Stimulated activated CD8-positive, alpha-beta memory T cell treated with anti-CD3 and anti-CD28 coated beads, Interleukin-15, amount 100 ng/mL, for 4 hours (primary cell): ENCODE measurements at places on chromosomes 3 and 15.

GRCh38 chr15:90598031-90598577 is 68.4 kb downstream of the CRTC3 start:
- no peak for DNase-seq

- no peak for DNase-seq
These were observed 181.8 kb downstream of the TBC1D2B start for GRCh38 chr15:77895742-77896141.

DNA sequence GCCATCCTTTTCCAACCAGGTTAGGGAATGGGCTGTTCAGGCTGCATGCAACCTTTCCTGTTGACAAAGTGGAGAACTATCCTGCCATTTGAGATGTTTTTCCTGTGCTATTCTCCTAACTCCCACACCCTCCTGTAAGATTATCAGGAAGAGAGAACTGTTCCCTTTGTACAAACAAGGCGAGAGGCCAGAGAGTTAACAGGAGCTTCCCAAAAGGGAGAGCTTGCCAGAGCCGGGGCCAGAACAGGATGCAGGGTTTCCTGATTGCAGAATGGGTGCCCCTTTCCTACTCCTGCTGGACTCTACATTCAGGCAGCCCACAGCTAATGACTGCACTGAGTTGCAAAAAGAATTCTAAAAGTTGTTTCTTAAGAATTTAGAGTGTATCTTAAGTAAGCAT is 17.1 kb downstream of the PML start:
- DNase-seq, result no peak

DNA sequence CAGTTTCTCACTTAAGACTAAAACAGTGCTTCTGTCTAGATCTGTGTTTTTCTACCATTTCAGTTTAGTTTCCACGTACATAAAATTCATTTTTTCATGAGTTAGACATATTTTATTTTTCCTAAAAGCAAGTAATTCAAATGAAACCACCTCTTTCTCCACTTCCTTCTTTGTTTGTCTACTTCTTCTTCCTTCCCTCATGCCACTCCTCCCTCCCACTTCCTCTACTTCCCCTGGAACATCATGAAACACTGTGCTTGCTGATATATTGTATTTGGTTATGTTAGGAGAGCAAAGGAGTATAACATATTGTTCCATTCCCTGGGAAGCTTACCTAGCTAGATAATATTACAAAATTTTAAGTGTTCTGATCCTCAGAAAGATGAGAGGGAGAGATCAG is 36.7 kb upstream of the GOLGA8B start:
- no peak for DNase-seq

- DNase-seq, result no peak
These were observed 2.5 kb upstream of the NCKIPSD start for GRCh38 chr3:48688032-48688736.

GRCh38 chr3:72033666-72034428 is 248.9 kb upstream of the PROK2 start:
- DNase-seq, result no peak

DNA sequence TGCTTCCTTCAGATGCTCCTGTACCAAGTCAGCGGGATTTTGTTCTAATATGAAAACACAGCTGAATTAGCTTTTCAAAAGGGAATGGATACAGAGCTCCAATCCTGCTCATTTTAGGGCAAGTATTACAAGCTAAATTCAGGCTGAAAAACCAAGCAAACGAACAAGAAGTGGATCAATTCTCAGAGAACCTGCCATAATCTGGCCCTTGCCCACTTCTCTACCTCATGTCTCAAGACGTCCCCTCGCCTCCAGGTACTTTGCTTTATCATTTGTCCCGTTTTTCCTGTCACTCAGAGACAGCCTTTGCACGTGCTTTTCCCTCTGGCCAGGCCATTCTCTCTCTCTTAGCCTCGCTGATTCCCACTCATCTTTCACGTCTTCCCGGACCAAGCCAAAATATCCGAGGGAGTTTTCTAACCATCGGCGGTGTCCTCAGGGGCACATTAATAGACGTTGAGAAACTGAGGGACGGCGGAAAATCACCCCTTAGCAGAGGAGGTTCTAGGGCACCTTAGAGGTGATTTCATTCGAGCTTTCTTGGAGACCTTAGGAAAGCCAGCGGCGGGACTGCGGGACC is 654 bp downstream of the SUSD5 start:
- no peak for DNase-seq

DNA sequence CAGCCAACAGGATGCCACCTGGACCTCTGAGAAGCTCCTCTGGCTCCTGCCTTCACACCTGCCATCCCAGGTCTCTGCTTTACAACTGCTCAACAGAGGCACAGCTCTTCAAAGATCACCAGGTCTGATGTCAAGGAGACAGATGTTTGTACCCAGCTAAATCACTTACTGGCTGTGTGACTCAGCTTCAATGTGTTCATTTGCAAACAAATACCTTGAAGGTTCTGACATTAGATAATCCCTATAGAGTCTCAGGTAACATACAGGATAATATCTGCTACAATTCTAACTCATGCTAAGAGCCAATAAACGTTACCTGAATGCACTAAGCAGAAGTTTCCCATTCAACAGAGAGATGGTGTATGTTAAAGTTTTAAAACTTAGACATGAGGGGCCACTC is 163.4 kb upstream of the IGF1R start:
- DNase-seq, result no peak

- no peak for DNase-seq
These were observed 44.2 kb upstream of the GATA2 start for GRCh38 chr3:128537091-128537703.

DNA sequence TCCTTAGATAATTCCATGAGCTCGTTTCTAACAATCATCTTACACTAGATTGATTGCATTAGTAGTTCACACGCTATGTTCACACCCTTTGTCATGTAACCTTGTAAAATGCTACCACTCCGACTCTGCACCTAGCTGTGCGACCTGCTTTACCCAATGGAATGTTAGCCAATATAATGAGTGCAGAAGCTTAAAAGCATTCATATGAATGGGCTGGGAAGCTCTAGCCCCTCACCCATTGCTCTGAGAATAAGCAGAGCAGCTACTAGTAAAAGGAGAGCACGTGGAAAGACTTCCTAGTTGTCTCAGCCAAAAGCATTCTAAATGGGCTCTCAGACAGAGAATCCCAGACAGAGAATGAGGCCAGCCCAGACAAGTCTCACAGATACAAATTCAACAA is 410.6 kb upstream of the UBE2E2 start:
- DNase-seq, result no peak

- no peak for DNase-seq
These were observed 6.3 kb downstream of the PIGZ start for GRCh38 chr3:196962108-196962929.

- no peak for DNase-seq
These were observed 37.6 kb upstream of the TP63 start for GRCh38 chr3:189593581-189593980.

DNA sequence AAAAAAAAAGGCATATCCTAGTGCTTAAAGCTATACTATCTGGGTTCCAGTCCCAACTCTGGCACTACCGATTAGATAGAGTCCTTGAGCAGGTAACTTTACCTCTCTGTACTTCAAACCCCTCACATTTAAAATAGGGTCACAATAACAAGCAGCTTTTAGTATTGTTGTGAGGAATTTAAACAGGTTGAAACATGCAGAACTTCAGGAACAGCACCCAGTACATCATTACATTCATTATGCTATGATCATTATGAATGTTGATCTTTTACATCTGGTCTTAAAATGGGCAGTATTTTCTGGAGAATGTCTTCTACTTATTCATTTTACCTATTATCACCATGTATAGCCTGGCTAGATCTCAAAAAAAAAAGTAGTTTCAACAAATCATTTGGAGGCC is 176.1 kb upstream of the CCDC54 start:
- DNase-seq, result no peak

- no peak for DNase-seq
These were observed 48.8 kb upstream of the HEG1 start for GRCh38 chr3:125104639-125105038.

DNA sequence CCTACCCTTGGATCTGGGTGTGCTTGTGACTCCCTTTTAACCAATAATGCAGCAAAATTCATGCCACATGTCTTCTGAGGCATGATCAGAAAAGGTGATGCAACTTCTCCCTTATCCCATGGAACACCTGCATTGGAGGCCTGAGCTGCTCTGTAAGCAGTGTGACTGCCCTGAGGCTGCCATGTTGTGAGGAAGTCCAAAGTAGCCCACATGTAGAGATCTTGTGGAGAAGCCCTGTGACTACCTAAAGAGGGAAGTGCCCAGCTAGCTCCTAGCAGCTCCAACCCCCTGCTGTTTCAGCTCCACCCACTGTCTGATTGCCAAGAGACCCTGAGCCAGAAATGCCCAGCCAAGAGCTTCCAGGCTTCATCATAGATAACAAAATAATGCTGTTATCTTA is 6.4 kb upstream of the NR1D2 start:
- no peak for DNase-seq

- DNase-seq, result no peak
These were observed 15.0 kb upstream of the DAG1 start for GRCh38 chr3:49454898-49455681.

DNA sequence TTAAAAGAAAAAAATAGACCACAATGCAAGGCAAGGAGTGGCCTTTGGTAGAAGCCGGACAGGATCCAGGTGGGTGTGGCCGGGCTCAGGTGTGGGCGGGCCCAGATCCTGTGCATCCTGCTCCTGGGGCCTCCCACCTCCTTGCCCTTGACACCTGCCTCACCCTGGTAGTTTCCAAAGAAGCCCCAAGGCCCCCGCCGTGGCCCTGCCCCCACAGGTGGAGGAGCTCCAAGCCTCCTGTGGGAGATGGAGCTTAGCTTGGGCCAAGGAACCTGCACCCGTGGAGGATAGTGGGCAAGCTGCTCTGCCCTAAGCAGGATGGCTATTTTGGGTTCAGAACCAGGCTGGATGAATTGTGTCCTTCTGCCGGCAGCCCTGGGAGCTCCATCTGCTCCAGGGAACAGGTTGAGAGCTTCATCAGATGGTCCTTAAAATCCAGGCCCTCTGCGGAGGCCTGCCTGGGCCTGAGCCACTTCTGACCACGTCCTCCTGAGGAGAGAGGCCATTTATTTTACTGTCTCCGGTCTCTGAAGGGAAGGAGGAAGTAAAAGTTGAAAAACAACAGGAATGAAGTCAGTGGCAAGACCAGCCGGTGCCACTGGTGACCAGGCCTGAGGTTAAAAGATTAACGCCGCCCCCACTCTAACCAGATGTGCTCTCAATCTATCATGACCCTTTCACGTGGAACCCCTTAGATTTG is 53.9 kb upstream of the KLF13 start:
- no peak for DNase-seq
